ENCODE measurements at places on chromosomes 6 and 20.

- no peak for DNase-seq
These were observed 16.2 kb downstream of the DNAJC5 start for GRCh38 chr20:63911176-63911575.

DNA sequence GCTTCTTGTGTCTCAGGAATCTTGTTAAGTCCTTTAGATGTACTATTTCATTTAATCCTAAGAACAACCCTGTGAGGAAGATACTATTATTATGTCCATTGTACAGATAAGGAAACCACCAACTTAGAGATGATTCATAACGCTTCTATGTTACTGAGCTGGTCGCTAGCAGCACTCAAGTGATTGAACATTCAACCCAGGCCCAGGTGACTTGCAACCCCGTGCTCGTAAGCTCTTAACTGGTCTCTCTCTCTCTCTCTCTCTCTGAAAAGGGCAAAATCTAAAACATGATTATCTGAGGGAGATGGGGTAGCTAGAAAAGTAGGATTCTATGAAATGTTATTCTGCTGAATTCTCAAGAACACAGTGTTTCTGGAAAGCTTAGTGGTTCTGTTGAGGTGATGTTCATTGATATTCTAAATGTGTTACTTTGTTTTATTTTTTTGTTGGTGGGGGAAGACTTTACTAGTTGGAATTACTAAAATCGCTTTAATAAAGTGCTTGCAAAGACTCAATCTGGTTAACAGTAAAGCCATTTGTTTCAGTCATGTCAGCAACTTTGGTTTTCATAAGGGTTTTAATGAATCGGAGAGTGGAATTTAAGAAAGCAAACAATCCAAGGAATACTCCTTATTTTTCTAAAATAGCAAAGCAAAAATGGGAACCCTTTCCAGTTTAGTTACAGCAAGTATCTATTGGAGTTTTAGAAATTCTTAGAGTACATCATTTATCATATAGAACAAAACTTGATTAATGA lies 265.0 kb upstream of the TAB2 start:
- no peak for DNase-seq

GRCh38 chr6:2266841-2267240 lies 21.4 kb upstream of the GMDS start:
- no peak for DNase-seq

- DNase-seq = no peak
These were observed 35.5 kb upstream of the ZNF133 start for GRCh38 chr20:18252597-18253451.

DNA sequence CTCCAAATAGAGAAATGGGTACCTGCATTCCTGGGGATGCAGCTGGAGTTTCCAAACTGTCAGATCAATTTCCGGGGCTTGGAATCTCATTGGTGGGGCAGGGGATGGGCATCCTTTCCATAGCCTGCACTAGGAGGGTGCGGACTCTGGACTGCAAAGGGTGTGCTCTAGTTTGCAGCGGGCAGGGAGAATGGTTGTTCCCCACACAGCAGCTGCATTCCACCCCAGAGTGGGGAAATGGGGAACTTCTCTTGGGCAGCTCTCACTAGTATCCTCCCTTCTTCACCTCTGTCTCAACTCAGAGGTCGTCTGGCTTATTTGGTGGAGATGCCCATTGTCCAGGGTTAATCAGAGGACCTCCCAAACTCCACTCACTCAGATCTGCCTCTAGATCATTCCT lies 34.5 kb upstream of the CDKN1A start:
- DNase-seq = no peak

DNA sequence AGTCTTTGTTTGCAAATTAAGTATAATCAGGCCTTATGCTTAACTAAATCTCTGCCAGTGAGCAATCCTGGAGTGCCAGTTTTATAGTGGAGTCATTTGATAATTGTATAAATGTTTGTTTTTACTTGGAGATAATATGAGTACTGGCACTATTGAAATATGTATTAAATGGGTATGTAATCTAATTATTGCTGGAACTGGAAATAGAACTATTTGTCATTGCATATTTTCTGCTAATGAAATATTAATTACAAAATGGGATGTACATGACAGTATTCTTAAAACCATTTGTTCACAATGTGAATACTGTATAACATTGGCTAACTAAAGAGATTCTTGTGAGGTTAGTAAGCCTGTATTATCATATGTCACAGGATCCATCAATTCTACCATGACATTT lies 20.5 kb upstream of the LMBRD1 start:
- no peak for DNase-seq

- no peak for DNase-seq
These were observed 11.4 kb upstream of the SSTR4 start for GRCh38 chr20:23023621-23024177.

DNA sequence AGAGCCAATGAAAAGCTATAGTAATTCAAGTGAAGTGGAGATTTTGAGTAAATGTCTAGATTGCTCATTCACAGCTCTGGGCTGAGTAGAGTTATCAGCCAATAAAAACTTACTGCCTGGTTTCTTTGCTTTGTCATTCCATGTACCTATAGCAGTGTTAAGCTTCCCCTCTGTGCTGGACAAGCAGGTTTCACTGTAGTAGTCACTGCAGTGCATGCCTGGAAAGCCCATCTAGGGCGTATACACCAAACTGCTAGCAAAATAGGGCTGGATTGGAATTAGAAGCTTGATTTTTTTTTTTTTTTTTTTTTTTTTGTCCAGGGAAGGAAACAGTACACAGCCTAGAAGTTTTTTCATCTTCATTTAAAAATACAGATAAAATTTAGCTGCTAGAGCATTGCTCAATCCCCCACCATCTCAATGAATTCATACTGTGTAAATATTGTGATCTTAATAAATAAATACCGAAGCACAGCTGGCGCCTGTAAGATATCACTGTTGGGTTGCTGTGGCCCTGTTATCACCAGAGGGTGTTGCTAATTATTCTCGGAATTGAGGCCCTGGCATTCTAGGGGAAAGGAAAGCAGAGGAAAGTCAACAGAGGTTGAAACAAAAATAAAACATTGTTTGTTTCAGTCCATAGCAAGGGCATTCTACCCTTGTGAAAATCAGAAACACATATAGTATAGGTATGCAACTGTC lies 968.5 kb upstream of the GJE1 start:
- DNase-seq = no peak

DNA sequence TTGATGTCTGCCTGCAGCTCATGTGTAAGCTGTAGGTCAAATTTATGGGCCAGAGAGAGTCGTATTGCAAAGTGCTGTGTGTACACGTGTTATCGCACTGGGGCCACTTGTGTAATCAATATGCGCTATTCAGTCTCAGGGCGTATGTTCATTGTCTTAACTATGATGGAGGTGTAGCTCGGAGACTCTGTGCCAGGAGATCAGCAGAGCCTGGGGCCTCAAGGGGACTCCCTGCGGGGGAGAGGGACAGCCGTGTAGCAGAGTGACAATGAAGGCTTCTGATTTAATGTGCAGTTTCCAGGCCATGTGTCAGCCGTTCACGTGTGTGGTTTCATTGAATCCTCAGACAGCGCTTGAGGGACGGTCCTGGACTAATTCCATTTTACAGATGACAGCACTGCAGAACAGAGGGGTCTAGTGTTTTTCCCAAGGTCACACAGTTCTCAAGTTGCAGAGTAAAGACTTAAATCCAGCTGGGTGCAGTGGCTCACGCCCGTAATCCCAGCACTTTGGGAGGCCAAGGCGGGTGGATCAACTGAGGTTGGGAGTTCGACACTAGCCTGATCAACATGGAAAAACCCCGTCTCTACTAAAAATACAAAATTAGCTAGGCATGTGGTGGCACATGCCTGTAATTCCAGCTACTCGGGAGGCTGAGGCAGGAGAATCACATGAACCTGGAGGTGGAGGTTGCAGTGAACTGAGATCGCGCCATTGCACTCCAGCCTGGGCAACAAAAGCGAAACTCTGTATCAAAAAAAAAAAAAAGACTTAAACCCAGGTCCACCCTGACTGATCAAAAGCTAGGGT lies 242.5 kb downstream of the PREX1 start:
- no peak for DNase-seq
